ENCODE measurements at places on chromosomes 6 and 20.

GRCh38 chr20:64130271-64130670 lies 22.9 kb upstream of the NPBWR2 start:
- no peak for DNase-seq

DNA sequence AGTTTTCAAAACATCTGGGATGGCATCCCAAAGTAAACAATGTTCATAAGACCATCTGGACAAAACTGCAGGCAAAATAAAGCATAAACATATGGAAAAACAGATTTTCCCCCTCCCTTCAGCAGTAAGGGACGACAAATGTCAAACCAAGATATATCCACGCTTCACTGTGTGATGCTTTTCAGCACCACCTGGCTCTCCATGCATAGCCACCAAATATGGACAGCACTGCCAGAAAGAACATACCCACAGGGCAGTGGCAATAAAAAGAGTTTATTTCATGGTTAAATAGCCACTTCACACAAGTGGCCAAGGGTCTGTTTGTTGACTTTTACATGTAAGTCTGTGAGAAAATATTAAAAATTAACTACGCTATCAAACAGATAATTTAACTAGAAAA lies 23.1 kb downstream of the USP45 start:
- DNase-seq = no peak

DNA sequence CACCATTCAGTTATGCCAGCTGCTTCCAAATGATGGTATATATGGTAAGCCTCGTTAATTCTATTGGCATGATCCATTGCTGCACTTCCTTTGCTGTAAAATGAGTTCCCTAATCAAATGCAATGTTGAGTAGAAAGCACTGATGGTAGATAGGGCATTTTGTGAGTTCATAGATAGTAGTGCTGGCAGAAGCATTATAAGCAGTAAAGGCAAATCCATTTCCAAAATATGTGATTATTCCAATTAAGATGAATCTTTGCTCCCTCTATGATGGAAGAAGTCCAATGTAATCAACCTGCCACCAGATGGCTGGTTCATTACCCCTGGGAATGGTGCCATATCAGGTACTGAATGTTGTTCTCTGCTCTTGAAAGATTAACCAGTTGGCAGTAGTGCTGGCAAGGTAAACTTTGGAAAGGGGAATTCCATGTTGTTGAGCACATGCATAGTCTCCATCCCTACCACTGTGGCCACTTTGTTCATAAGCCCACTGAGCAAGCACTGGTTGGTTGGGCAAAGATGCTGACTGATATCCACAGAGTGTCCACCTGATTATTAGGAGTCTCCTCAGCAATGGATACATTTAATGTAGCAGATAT lies 5.6 kb upstream of the TBPL1 start:
- DNase-seq = no peak

DNA sequence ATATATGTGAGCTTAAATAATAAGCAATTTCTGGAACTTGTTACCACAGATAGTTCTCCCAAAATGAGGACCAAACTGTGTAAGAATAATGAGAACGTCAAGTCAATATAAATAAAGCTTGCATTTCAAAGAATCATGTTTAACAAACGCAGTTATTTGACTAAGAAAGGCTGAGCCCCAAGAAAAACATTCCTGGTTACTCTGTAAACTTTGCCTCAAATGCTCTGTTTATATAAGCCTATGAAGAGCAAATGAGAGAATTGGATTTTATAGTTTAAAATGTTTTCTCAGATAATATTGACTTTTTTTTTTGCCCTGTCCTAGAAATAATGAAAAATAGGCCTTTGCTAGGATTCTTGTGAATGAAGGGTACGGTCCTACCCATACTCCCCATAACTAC lies 81.3 kb downstream of the C6orf52 start:
- no peak for DNase-seq

GRCh38 chr6:18261877-18262276 lies 2.5 kb downstream of the DEK start:
- DNase-seq = no peak

- no peak for DNase-seq
Observed at GRCh38 chr6:88734544-88734943, 228.9 kb downstream of the RNGTT start.

- no peak for DNase-seq
Observed at GRCh38 chr20:41905199-41905598, 287.0 kb upstream of the CHD6 start.

- DNase-seq = no peak
Observed at GRCh38 chr6:2244261-2245102, 923 bp downstream of the GMDS start.

DNA sequence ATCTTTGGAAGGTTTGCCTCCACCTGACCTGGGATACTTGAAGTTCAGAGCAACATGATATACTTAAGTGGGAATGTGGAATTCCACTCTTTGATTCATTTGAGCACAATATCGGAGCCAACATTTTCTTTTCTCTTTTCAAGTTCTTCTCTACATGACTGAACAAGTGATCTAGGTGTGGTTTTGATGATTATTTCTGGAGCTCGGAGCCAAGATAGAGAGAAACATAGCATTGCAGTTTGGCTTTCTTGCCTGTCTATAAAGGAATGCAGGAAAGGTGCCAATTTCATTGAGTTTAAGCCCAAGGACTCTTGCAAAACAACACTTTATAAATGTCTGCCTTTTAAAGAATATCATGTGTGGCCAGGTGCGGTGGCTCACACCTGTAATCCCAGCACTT lies 124.2 kb upstream of the FAM83B start:
- DNase-seq = no peak

DNA sequence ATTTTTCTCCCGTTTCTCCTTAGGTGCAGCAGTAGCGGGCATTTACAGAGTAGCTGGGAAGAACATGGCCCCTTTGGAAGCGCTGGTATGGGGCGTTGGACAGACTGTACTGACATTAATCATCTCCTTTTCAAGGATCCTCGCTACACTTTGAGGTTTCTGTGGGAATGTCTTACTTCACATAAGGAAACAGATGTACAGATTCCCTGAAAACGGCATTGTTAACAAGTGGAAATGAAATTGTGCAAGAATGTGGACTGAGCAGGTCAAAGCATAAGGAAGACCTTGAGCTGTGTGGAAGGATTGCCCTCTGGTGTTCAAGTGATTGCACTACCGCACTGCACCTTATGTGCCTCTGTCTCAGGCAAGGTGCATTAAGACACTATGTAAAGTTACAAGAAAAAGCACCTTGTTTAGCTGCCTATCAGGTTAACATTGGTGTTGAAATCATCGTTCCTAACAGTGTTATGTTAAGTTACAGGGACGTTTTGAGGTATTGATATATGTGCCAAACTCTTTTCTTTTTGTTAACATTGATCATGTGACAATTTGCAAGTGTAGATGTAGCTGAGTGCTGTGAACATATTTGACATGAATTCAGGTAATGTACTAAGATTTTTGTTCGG lies 38.0 kb downstream of the TMEM170B start:
- peak; percentile 46 for DNase-seq

DNA sequence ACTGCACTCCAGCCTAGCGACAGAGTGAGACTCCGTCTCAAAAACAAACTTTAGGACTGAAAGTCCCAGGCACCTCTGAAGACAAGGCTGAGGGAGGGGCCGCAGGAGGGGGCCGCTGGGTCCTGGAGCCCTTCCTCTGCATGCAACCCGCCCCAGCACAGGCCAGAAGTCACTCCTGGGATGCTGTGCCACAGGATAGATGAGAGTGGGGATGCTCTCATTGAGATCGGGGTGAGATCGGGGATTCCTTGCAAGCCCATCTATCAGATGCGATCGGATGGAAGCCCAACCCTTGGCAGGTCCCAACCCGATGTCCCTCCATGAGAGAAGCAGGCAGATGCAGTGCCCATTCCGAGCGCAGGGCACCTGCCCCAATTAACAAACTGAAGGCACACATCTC lies 66.5 kb downstream of the WDR27 start:
- no peak for DNase-seq

All from GM13976 (cell line).